NCI-H1092 (cell line): ENCODE measurements at places on chromosomes 2 and 18.

DNA sequence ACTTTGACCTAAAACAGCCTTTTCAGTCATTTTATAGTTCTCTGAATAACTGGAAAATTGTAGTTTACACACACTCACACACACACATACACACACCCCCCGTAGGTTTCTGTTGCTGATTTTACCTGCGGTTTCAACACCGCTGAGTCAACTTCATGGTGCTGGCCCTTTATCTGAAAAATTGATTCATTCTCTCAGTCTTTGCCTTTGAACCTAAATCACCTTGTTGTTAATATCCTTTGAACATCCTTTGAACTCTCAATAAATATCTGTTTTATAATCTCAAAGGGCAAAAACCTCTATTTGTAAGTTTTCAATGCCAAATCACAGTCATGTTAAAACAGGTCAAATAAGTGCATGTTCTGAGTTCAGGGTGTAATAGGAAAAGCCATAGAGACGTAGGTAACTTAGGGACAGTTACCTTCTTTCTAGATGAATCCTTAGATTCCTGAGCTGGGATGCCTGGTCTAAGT is 109.0 kb upstream of the BZW1 start:
- no peak for DNase-seq

GRCh38 chr18:48313792-48314191 is 95.4 kb downstream of the ZBTB7C start:
- no peak for DNase-seq

GRCh38 chr2:220044383-220044782 is 417.0 kb downstream of the SLC4A3 start:
- no peak for DNase-seq

DNA sequence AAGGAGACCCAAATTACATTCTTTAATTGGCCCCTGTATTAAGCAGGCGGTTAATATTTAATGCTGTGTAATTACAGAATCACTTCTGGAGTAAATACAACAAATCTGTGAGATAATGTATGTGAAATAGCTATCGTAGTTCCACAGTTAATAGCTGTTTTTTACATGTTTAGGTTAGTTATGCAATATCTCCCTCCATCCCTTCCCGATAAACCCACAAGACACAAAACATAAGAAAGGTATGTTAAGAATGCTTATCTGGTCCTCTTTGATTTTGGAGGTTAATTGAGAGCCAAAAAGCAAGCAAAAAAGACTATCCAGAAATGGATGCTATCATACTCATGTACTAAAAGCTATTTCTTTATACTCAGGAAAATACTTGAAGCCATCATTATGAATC is 49.1 kb downstream of the ZNF638 start:
- DNase-seq, result no peak

- DNase-seq, result no peak
Measured at GRCh38 chr2:31129375-31130171, 8.7 kb downstream of the GALNT14 start.

DNA sequence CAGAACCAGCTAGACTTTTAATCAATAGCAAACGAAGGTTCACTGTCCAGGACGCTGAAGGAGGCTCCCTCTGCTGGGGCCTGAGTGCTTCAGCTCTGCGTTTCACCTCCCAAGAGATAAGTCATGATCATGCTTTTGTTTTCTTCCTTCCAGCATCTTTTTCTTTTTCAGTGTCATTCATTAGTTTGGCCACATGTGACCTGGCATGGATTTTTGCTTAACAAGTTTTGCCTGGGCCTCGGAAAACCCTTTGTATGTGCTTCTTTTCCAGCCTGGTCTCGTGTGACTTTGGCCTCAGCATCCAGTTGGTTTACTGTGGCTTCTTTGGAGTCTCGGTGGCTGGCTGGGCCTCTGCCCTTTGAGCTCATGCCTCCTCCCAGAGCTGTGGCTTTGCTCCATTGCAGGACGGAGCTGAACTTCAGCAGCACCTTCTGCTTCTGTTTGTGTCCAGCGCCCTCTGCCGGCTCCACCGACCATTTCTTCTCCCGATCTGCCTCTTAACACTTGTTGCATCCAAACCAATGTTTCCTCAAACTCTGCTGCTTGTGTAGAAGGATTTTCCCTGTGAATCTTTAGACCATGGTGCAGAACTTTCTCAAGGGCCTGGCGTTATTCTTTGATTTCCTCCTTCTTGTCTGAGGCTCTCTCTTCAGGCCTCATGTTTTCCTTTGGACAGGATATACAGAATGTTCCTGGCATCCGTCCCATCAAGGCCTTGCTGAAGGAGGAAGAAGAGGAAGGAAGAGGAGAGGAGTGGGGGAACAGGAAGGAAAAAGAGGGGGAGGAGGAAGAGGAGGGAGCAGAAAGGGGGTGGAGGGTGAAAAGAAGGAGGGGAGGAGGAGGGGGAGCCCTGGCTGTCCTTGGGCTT is 23.6 kb upstream of the HES6 start:
- no peak for DNase-seq

GRCh38 chr2:68968221-68968620 is 6.2 kb upstream of the GKN1 start:
- no peak for DNase-seq

GRCh38 chr2:197986977-197987376 is 182.6 kb downstream of the PLCL1 start:
- no peak for DNase-seq

GRCh38 chr2:64052463-64053241 is 33.4 kb upstream of the VPS54 start:
- no peak for DNase-seq

- DNase-seq, result no peak
Measured at GRCh38 chr2:219726916-219727315, 99.5 kb downstream of the SLC4A3 start.

GRCh38 chr2:153404792-153405191 is 73.8 kb downstream of the RPRM start:
- DNase-seq, result no peak

GRCh38 chr2:213787869-213788268 is 503.6 kb downstream of the SPAG16 start:
- DNase-seq, result no peak

GRCh38 chr2:27792759-27793158 is 21.2 kb downstream of the MRPL33 start:
- no peak for DNase-seq

DNA sequence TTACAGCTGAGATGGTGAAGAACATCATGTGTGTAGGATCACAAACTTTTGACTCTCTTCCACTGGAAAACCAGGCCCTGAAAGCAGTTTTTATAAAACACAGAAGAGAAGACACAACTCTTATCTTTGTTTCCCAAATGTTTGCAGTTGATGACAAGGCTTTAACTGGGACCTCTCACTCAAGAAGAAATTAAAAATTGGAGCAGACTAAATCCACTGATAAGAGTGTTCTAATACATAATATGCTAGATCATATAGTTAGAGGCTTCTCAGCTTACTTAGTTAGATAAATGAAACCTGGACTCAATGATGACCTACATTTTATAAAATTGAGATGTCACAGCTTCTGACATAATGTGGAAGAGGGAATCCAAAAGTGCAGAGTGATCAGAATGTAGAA is 158.3 kb upstream of the WDSUB1 start:
- no peak for DNase-seq

- no peak for DNase-seq
Measured at GRCh38 chr18:54765636-54766375, 62.5 kb upstream of the RAB27B start.

DNA sequence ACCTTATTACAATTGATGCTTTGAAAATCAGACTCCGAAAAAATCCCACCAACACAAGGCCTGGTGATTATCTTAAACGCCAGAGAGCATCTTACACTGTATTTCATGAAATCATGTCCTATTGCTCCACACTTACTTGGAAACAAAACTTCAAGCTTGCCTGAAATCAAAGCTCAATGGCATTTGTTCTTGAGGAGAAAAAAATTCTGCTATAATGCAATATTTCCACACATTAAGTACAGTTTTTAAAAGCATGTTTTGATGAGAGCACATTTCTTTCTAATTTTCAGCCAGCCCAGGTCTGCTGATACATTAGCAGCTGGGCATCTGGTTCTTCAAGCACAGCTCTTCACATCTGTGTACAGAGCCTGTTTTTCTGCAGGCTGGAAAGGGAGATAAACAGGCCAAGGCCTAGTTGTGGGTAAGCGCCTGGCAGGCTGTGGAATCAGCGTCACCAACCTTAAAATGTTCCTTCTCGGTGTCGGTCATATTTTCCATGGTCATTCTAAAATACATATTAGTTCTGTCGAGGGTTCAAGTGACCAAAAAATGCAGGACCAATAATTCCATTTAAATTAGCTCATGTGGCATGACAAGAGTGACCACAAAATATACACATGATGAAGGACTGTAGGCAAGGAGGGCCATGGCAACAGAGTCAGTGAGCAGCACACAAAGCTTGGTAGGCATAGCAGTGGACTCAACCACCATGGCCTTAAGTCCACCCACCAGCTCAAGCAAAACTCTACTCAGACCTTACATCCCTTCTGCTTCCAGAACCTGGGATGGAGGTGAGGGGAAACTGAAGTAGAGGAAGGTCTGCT is 20.9 kb downstream of the SLC8A1 start:
- DNase-seq, result no peak

DNA sequence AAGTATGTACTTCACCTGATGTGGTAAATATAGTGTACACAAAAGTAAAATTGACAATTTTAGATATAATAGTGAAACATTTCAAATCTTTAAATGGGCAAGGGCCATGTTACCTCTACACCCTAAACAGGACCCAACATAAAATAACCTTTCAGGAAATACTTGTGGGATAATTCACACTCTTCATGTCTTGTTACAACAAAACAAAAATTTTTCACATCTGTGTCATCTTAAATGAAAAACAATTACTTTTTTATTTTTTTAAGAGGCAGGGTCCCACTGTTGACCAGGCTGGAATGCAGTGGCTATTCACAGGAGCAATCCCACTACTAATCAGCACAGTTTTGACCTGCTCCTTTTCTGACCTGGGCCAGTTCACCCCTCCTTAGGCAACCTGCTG is 42.1 kb downstream of the SRBD1 start:
- no peak for DNase-seq

- no peak for DNase-seq
Measured at GRCh38 chr2:181989099-181989498, 3.4 kb downstream of the PPP1R1C start.

DNA sequence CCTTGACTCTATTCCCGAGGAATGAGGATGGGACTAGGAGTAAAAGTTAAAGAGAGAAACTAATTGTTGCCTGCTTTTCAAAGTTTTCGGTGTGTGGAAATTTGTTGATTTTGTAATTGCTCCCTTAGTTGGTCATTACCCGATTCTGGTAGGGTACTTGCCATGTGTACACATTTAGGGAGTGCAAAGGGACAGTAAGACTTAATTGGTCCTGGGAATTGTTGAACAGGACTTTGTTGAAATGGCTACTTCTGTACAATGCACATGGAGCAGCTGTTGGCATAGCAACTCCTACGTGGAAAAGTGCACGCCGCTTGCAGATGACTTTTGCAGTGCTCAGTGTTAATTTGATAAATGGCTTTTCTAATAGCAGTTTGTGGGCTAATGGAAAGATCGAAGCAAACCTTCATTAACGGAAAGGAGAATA is 22.9 kb downstream of the EPAS1 start:
- no peak for DNase-seq

GRCh38 chr2:24456599-24457556 is 34.2 kb upstream of the NCOA1 start:
- DNase-seq, result no peak
